Activated CD8-positive, alpha-beta T cell treated with anti-CD3 and anti-CD28 coated beads for 36 hours (primary cell): ENCODE measurements at places on chromosomes 3 and 15. TPM values are rescaled to one million over a fixed set of nuclear protein-coding genes. Genes with fewer than 3 reads are reported as not detected.

GRCh38 chr3:158718490-158719170 is 13.6 kb downstream of the RARRES1 start:
- no peak for DNase-seq

GRCh38 chr3:178097576-178097975 is 438.7 kb upstream of the KCNMB2 start:
- DNase-seq: no peak

GRCh38 chr3:60542995-60543394 is 708.3 kb downstream of the FHIT start:
- DNase-seq: no peak

GRCh38 chr15:58003810-58004209 is 61.7 kb downstream of the ALDH1A2 start:
- no peak for DNase-seq

ZKSCAN7 gene
- total RNA-seq: 4.0 TPM

- no peak for DNase-seq
These were observed 62.0 kb downstream of the TSC22D2 start for GRCh38 chr3:150469931-150470740.

DNA sequence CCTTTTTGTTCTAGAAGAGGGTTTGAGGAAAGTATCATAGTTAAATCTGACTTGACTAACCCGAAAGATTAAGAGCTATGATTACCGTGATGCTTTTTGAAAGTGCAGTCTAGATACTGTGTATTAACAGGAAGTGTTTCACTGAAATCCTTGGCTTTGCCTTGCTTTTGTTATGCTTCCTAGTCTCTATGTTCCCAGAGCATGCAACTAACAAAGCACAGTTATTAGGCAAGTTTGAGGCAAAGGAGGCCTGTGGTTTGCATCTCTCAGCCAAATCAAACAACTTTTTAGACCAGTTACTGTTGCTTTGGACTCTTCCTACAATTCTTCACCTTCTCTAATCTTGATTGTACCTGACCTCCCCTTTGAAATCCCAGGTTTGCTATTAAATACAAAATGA is 3.9 kb downstream of the LXN start:
- no peak for DNase-seq

GRCh38 chr15:99970891-99971430 is 237.7 kb upstream of the LYSMD4 start:
- DNase-seq: no peak

GRCh38 chr3:196994056-196994455 is 25.4 kb upstream of the PIGZ start:
- no peak for DNase-seq

DNA sequence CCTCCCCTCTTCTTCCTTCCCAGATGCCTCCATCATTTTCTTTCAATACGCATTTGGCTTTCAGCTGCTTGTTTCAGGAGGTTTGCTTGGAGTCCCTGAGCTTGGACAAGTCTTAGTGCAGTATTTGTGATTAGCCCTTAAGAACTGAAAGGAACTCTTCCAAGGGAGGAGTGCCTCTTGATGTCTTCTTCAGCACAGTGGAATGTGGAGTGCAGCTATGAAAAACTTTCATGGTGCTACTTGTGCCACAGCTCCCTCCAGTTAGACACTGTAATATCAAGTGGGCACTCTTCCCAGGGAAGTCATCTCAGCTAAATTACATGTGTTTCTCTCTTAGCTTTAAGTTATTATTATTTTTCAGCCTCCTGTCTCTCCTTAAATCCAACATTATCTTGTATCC is 173.1 kb downstream of the NECTIN3 start:
- DNase-seq: no peak

TMIE gene
- total RNA-seq: 0.90 TPM

DNA sequence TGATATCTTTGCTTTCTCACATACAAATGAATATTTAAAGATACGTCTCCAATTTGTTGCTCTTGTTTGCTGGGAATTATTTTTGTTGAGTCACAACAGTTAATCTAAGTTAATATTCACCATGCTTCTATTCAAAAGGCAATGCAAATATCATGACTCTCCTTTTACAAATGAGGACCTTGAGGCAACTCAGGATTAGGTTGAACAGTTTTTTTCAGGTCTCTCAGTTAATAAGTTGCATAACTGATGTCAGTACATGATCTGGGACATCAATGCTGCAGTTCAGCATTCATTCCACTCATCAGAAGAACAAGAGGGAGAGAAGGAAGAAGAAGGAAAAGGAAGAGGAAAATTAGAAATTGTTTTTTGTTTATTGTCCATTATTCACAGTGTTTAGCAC is 781 bp upstream of the NAALADL2 start:
- no peak for DNase-seq

DNA sequence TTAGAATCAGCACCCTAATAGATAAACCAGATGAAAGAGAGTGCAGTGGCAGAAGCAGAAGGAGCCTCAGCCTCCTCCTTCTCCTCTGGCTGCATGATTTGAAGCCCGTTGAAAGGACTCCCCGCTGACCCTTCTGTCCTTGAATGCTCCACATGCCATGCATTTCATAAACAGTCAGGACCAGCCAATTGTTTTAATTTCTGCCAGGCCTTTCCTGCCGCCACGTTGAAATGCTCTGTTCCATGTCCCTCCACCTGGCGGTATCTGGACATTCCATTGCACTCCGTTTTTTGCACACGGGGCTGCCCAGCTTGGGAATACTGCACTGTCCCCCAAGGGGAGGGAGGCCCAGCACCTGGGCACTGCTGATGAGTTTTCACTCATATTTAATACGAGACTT is 35.2 kb upstream of the GLCE start:
- DNase-seq: no peak

DNA sequence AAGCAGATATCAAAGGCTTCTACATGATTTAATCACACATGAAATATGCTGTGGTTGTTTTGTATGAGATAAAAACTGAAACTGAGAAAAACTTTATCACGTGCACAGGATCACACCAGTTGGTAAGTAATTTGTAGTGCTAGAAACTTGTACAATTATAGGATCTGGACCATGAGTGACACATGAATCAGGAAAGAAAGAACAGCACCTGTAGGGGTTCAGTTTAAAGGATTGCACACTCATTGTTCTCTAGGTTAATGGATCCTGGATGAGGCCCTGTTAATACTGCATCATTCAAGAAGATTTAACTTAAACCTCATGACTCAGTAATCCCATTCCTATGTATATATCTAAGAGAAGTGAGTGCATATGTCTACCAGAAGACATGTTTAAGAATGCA is 87.9 kb downstream of the STT3B start:
- DNase-seq: no peak

SLC28A1 gene
- total RNA-seq: not detected

DNA sequence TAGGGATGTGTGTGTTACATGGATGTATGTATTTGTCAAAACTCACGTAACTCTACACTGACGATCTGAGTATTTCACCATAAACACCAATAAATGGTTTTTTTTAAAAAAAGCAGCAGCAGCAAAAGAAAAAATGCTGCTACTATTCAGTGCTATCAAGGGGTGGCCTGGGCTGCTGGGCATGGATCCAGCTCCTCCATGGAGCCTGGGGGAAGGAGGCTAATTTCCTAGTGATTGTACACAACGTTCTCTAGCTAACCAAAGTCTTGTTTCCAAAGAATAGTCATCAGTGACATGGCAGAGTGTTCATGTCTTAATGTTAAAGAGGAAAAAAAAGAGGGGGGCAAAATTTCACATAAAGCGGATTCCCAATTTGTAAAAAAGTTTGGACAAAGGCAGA is 29.0 kb downstream of the POMGNT2 start:
- no peak for DNase-seq

DNA sequence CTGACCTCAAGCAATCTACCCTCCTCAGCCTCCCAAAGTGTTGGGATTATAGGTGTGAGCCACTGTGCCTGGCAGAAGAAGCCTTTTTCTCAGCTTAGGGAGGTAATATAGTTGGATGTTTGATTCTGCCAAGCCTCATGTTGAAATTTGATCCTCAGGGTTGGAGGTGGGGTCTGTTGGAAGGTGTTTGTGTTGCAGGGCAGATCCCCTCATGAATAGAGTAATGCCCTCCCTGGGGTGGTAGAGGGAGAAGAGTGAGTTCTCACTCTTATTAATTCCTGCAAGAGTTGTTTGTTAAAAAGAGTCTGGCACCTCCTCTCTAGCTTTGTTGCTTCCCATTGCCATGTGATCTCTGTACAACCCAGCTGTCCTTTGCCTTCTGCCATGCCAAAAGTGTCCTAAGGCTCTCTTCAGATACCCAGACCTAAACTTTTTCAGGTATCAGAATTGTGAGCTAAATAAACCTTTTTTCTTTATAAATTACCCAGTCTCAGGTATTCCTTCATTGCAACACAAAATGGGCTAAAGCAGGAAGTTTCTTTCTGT is 16.4 kb downstream of the NECTIN3 start:
- no peak for DNase-seq

TGM5 gene
- total RNA-seq: 0.11 TPM

UBL7 gene
- 48.8 TPM for total RNA-seq

CCDC80 gene
- total RNA-seq: not detected

DNA sequence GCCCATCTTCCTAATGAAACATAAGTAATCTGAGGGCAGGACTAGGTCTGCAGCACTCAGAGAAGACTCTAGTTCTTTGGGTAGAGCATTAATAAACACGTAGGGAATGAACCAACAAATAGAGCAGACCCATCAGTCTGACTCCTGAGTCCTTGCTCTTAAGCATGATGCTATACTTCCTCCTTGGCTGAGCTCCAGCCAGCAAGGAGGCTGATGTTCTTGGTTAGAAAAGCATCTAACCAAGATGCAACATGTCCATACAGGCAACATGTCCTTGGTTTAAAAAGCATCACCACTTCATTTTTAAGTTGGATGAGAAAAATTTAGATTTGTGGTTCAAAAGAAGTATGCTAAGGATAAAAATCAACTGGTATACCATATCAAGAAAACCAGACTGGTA is 8.5 kb upstream of the MYH15 start:
- DNase-seq: no peak

HTR3E gene
- not detected for total RNA-seq

MYZAP gene
- total RNA-seq: not detected
